Activated CD4-positive, alpha-beta memory T cell treated with anti-CD3 and anti-CD28 coated beads for 36 hours (primary cell): ENCODE measurements at places on chromosomes 11 and 22.

GRCh38 chr11:62266558-62266957 lies 3.4 kb upstream of the SCGB2A2 start:
- DNase-seq: peak; percentile 43

DNA sequence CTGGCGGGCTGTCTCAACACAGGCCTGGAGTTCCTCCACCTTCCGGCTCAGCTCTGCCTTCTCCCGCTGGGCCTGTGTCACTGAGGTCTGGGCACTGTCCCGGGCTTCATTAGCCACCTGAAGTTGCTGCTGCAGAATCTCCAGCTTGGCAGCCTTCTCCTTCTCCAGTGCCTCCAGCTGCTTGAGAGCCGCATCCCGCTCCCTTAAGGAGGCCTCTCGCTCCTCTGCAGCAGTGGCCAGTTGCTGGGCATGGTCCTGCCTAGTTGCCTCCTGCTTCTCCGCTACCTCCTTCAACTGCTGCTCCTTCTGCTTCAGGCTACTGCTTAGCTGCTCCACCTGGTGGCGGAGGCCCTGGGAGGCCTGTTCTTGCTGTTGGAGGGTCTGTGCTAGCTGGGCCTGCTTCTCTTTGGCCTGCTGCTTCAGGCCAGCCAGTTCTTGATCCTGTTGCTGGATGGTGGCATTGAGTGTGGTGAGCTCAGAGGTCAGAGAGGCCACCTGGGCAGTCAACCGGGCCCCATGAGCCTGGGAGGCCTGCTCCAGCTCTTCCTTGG lies 16.9 kb downstream of the IL18BP start:
- peak; percentile 19 for DNase-seq

DNA sequence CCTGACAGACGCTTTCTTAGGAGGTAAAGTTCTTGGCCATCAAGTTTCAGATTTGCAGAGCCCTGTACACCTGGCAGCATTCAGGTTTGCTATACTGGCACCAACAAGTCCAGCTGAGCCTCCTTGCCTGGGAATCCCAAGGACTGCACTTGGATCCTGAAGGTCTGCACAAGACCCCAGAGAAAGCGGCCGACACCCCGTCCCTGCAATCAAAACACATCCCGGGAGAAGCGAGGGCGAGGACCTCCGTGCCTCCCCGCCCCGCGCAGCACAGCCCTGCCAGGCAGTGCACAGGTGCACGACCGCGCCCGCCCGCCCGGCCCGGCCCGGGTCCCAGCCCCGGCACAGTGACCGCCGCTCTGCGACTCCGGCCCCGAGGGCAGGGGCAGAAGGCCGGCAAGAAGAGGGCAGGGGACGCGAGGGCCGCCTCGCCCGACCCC lies 559 bp downstream of the MRTFA start:
- DNase-seq: peak; percentile 24

DNA sequence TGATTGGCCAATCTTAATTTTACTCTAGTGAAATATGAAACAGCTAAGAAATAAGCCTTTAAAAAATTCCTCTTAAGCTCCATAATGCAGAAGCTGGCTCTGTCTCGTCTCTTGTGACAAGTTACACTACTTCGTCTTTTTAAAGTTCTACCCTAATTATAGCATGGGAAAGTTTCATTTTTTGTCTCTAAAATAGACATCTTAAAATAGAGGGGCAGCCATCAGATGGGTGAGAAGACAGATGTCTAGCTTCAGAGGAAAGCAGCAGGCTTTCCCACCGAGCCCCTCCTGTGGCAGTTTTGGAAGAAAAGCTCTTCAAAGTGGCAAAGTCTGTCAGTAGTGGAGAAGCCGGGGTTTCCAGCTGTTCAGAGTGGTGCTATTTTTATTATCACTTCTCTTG lies 39.5 kb downstream of the XRRA1 start:
- DNase-seq: no peak

GRCh38 chr11:18590571-18590970 lies 2.0 kb upstream of the UEVLD start:
- no peak for DNase-seq

DNA sequence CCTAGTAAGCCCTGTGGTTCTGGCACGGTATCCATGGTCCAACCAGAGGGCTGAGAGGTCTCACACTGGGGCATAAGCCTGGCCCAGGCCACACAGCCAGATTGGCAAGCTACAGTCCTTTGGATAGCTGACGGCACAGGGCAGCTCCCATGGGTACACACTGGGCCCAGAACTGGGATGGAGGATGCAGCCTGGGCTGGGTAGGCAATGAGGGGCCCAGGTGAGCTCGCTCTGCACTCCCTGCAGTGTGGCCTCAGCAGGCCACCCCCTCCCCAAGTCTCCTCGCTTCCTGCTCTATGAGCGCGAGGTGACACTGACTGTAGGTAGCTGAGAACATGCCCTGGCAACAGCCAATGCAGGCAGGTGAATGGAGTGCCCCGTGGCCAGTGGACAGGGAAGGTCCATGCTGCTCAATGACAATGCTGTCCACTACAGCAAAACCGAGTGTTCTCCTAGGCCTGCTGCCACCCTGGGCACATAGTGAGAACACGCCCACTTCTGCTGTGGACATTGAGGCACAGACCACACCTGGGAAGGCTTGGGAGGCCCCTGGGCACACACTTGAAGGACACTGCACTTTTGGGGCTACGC lies 3.8 kb downstream of the ARVCF start:
- DNase-seq: no peak
